Mucosa of gallbladder (tissue), 1 donor: ENCODE measurements at places on chromosomes 3 and 15. TPM values are rescaled to one million over a fixed set of nuclear protein-coding genes. Genes with fewer than 3 reads are reported as not detected.

Gene NOX5
- total RNA-seq, result 0.26 TPM

Gene CLDN1
- 38.2 TPM for total RNA-seq

Gene FHIT
- 38.6 TPM for total RNA-seq

Gene HTR3E
- not detected for total RNA-seq

Gene IMP3
- total RNA-seq, result 66.3 TPM

Gene SLC22A14
- total RNA-seq, result 0.46 TPM

GRCh38 chr3:11120091-11120805 is 34.0 kb upstream of the HRH1 start:
- DNase-seq, result no peak

DNA sequence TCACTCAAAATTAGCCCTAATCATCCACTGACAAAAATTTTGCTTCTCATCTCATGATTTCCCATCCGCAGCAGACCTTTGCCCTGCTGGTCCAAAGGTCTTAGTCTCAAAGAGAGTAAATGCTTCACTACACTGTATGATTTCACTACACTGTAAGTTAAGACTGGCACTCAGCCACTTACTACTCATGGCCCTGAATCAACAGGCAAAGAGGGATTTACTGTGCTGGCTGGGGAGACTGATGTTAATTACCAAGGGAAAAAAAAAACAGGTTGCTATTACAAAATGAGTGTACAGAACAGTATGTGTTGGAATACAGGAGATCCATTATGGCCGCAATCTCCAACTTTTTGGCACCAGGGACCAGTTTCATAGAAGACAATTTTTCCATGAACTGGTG is 214.8 kb downstream of the ZMAT3 start:
- no peak for DNase-seq

DNA sequence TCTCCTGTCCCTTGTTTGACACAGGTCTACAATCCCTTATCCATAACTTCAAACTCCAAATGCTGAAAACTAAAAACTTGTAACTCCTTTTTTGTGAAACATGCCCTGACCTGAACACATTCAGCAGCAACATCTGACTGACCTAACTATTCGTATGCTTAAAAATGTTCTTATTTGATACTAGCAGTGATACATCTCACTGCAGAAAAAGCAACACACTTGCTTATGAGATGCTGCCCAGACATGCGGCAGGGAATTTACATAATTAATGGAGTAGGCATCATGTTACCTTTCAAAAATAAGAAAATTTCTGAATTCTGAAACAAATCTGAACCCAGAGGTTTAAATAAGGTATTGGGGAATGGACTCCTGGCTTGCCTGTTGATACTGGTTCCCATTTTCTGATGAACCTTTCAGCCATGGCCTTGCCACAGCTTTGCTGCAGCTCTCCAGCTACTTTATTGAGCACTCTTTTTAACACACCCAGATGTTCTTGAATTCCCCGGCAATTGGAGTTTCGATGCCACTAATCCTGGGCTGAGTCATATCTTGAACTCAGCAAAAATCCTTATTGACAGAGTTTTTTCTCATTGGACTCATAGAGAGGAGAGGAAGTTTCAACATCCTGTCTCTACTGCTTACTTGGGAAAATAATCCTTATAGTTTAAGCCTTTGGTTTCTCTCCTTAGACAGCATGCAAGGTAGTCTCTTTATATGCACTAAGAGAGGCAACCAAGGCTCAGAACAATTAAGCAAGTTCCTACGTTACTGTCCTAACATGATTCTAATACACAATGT is 296.6 kb upstream of the LMCD1 start:
- no peak for DNase-seq
